ENCODE measurements at places on chromosomes 1 and 21.

DNA sequence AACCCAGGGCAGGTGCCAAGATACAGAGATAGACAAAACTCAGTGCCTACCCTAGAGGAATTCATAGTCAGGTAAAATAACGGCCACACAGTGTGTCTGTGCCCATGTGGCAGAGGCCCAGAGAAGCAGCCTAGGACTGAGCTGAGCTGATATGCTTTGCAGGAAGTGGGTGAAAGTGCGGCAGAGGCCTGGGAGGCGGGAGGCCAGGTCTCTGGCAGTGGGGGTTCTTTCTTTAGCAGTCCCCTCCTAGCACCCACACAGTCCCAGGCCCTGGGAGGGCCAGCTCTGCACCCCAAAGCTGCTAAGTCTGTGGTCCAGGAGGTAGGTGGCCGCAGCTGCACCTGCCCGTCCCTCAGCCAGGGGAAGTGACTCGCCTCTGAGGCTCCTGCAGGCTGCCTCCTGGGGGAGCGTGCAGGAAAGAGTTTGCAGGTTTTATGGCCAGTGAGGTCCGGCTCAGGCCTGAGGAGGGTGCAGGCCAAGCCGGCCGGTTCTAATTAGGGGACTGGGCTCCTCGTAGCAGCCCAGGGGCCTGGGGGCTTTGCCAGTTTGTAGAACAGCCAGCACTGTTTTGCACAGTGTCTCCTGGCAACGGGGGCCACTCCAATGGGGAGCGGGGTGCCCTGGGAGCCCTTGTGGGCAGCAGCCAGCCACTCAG lies 107.9 kb downstream of the SPSB1 start:
- DNase-seq: peak; percentile 58

GRCh38 chr1:209840611-209841010 lies 12.8 kb downstream of the UTP25 start:
- no peak for DNase-seq

DNA sequence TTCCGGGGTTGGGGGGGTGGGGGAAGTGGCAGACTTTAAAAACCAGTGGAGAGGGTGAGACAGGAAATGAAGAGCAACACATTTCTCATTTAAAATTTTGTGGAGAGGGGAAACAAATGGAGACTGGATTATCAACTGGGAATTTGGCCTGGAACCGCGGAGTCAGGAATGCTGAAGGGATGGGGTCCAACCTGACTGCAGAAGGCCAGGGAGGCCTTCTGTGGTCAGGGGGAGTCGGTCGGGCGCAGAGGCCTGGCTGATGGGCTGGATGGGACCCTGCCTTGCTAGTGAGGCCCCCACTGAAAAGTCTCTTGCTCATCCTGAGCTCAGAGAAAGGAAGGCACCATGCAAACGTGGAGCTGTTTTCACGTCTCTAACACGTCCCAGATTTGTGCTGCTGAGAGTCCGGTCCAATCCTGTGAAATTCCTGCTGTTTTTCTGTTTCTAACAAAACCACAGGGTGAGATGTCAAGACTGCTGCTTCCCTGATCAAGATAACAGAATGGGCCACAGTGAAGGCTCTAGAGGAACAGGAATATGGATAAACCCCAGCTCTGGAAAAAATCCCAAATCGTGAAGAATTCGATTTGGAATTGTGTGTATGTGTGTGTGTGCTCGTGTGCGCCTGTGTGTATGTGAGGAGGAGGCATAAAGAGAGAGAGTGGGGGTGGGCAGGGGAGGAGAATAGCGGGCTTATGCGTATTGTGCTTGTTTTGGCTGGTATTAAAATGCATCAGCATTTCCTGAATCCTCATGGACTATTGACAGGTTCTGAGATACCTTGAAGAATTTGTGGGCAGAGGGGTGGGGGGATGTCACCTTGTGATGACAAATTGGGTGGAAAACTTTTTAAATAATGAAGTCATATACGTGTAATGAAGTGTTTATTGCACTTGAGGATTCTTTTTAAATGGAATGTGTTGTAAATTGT lies 117.4 kb downstream of the NGF start:
- no peak for DNase-seq

DNA sequence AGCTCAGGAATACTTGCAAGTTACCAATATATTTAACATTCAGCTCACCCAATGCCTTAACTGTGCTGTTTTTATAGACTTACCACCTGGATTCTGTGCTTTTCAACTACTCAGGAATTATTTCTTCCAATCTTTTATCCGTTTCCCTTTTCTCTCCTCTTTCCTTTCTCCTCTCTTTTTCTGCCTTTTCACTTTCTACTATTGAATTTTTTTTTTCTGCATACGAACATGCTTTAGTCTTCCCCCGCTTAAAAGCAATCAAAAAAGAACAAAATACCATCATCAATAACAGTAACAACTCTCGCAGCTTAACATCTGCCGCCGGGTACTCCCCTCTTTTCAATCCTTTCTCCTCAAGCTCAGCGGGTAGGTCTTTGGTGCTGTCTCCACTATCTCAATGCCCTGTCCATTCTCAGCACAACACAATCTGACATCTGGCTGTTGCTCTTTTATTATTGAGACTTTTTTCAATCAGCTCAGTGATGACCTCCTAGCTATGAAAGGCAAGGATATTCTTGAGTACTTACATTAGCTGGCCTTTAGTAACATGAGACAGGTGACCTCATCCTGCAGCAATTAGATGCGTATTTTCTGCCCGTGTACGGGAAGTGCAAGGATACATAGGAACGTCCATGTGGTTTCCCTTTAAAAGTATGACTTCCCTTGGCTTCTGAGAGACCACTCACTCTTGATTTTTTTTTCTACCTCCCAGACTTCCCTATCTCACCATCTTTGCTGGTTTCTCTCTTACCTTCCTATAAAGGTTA lies 40.2 kb upstream of the SIPA1L2 start:
- DNase-seq: no peak
